DMS53 (cell line): ENCODE measurements at places on chromosomes 6 and 20.

DNA sequence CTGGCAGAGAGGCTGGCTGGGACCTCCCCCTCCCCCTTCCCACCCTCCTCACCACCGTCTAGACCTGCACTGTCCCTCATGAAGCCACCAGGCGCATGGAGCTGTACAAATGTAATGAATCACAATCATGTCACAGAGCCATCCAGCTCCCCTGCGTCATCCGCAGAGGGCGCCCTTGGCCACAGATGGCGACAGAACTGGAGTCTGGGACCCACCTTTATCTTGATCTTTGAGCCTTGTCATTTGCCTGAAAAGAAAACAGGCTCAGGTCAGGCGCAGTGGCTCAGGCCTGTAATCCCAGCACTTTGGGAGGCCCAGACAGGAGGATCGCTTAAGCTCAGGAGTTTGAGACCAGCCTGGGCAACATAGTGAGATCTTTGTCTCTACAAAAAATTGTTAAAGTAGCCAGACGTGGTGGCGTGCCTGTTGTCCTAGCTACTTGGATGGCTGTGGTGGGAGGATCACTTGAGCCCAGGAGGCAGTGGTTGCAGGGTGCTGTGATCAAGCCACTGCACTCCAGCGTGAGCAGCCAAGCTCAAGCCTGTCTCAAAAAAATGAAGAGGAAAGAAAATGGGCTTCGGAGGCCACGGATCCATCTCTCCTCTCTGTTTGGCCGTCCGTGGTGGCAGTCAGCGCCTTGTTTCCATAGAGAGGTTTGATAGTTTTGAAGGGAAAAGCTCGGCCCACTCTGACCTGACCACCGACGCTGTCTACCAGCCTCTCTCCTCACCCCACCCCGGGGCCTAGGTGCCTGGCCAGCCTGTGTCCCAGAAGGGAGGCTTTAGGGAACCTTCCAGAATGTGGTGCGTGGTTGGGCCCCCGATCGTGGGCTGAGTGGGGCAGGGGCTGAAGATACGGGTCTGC is 6.2 kb downstream of the COL9A3 start:
- peak; percentile 92 for DNase-seq

- no peak for DNase-seq
Measured at GRCh38 chr6:82142524-82142923, 105.0 kb downstream of the IBTK start.

- no peak for DNase-seq
Measured at GRCh38 chr20:37943033-37943432, 40.1 kb downstream of the VSTM2L start.

DNA sequence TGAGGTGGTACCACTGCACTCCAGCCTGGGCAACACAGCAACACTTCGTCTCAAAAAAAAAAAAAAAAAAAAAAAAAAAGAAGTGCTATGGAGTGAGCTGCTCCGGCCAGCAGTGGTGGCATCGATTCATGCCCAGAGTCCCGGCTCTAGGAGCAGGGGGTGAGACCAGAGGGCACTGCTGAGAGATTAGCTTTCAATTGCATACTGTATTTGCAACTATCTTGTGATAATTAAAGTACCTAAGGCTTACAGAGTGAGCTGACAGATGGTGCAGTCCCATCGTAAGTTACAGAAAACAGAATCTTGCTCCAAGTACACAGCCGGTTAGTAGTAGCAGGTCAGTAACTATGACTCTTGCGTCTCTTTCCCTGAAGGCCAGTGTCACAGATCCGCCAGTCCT is 31.5 kb downstream of the TMEM14B start:
- no peak for DNase-seq

GRCh38 chr6:135329851-135330803 is 149.0 kb downstream of the MYB start:
- DNase-seq, result no peak

DNA sequence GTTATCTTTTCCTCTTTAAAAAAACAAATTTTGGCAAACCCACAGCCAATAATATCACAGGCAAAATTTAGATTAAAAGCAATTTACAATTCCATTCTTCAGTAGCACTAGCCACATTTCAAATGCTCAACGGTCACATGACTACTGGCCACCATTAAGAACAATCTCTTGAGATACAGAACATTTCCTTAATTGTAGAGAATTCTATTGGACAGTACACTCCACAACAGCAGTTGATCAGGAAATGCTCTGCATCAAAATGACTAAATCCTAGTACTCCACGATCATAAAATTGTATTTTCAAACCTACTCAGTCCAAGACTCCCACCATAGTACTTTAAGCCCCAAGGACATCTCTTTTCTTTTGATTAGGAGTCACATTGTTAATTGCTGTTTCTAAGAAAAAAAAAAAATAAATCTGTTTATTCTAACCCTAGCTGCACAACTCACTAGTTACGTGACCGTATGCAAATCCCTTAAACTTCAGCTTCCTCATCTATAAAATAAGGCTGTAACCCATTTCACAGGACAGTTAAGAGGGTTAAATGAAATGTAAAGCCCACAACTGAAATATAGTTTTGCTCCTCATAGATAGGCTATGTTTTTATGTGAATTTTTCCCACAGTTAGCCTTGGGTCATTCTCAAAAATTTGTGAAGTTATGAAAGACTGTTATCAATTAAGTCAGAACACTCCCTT is 9.8 kb downstream of the C6orf62 start:
- DNase-seq, result no peak

DNA sequence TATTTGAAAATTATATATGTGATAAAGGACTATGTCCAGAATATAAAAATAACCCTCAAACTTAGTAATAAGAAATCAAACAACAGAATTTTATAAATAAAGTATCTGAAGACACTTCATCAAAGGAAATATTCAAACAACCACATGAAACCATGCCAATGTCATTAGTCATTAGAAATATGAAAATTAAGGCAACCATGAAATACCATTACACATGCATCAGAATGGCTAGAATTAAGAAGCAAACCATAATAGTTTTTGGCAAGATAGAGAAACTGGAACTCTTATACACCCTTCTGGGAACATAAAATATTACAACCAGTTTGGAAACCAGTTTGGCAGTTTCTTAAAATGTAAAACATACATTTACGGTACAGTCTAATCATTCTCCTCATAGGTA is 137.2 kb upstream of the ADGRB3 start:
- no peak for DNase-seq

GRCh38 chr6:169829786-169830185 is 78.4 kb downstream of the ERMARD start:
- peak; percentile 26 for DNase-seq

DNA sequence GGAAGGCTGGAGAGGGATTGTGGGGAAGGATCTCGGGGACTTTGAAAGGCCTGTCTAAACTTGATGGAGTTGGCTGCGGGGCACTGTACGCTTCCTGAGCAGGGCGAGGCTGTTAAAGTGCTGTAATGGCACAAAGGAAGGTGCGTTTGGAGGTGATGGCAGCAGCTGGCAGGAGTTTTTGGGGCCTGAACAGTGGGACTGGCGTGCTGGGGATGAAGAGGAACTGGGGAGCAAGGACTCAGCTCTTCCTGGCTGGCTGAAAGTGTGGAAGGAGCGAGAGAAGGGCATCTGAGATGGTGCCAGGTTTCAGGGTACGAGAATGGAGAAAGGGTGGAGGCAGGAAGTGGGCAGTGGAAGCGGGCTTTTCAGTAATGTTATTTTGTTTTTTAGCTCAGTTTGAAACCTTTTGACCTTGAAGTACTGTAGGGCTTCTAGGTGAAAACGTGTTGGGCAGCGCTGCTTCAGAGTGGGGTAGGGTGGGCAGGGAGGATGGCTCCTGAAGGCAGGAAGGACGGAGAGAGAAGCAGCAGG is 8.0 kb downstream of the TMEM181 start:
- no peak for DNase-seq

DNA sequence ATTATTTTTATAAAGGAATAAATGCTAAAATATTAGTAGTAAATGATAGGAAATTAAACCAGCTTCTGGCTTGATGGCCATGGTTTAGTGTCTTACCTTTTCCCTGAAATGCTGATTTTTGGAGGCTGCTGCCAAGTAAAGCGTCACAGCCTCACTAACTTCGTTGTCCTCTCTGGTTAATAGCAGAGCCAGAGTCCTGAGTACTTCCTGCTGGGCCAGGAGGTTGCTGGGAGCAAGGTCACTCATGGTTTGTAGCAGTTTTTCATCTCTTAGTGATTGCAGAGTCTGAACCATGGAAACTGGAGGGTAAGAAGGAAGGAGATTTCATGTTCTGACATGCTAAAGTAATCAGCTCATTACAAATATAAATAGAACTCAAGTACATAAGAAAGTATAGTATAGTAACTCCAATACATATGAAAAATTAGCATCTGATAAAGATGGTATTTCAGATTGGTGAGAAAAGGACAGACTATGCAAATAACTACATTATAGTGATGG is 26.5 kb upstream of the ARMH2 start:
- DNase-seq, result no peak

- no peak for DNase-seq
Measured at GRCh38 chr20:9110365-9110764, 41.5 kb downstream of the PLCB4 start.

DNA sequence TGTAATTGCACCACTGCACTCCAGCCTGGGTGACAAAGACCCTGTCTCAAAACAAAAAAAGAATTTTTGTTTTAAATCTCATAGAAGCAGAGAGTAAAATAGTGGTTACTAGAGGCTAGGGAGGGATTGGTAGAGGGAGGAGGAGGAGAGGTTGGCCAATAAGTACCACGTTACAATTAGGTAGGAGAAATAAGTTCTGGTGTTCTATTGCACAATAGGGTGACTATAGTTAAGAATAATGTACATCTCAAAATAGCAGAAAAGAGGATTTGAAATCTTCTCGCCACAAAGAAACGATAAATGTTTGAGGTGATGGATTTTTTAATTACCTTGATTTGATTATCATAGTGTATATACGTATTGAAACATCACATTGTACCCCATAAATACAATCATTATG is 27.1 kb upstream of the TOP1 start:
- DNase-seq, result no peak

DNA sequence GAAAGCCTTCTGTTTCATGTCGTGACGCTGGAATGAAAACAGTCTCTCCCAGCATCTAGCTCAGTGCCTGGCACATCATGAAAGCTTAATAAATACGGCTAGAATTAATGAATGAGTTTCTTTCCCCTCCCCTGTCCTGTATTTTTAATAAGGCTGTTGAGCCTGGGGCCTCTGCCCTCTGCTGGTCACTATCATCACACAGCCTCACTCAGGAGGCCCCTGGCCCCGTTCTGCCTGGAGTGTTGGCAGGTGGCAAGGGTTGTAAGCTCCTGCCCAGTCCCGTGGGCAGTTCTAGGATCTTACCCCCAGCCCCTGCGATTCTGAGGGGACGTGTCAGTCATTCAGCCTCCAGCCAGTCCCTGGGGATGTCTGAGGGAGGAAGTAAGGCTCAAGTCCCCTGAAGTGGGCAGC is 41.4 kb downstream of the PHACTR3 start:
- DNase-seq, result peak; percentile 9

DNA sequence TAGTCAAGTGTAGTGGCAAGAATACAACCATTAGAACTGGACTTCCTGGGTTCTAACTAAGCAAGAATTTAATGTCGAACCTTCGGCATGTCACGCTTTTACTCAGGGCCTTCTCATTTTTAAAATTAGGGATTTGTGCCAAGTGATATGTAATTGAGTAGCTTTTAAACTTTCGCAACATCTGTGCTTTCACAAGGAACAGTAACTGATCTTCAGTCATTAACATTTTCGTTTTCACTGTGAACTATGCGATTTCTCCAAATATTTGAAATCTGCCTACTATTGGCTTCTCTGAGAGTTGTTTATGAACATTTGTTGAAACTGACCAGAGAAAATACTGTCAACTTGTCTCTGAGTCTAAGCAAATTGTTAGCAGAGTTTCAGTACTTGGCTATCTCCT is 27.6 kb downstream of the GRM1 start:
- DNase-seq, result no peak

GRCh38 chr6:13813621-13814175 is 659 bp downstream of the MCUR1 start:
- peak; percentile 90 for DNase-seq

- no peak for DNase-seq
Measured at GRCh38 chr6:53982366-53983050, 128.7 kb upstream of the MLIP start.

- DNase-seq, result peak; percentile 33
Measured at GRCh38 chr6:19723545-19723944, 113.6 kb upstream of the ID4 start.

DNA sequence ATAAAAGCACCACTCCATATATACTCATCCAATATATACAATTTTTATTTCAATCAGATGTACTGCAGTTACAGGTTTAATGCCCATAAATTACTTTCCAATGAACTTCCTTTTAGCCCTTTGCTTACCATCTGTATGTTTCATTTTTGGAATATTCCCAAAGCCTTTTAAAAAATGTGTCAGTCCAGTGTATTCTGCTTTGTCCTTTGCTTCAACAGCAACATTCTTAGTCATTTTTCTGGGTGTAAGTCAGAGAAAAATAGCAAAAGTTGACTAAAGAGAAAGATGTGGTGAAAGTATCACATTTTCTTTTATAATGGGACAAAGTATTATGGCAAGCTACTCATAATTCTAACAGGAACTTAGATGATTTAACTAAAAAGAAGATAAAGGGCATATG is 15.2 kb downstream of the DSE start:
- DNase-seq, result no peak

DNA sequence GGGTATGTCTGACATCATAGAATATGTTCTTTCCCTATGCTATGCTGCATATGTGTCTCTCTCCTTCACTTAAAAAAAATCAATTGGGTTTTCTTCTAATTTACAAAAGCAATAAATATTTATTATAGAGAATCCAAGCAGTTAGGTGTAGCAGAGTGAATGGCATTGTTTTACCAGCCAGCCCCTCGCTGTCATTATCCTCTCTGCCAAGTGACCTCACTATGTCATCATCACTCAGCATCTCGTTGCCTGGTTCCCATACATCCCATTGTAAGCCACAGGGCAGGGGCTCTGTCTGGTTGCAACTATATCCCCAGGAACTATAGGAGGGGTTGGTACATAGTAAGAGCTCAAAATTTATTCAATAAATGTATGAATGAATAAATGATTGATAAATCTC is 31.3 kb downstream of the KIAA0319 start:
- no peak for DNase-seq

- peak; percentile 71 for DNase-seq
Measured at GRCh38 chr6:81751388-81752083, 945 bp downstream of the TENT5A start.

GRCh38 chr20:25281541-25281991 is 33.7 kb downstream of the PYGB start:
- peak; percentile 94 for DNase-seq

GRCh38 chr6:15322781-15323536 is 77.1 kb downstream of the JARID2 start:
- DNase-seq, result peak; percentile 23

DNA sequence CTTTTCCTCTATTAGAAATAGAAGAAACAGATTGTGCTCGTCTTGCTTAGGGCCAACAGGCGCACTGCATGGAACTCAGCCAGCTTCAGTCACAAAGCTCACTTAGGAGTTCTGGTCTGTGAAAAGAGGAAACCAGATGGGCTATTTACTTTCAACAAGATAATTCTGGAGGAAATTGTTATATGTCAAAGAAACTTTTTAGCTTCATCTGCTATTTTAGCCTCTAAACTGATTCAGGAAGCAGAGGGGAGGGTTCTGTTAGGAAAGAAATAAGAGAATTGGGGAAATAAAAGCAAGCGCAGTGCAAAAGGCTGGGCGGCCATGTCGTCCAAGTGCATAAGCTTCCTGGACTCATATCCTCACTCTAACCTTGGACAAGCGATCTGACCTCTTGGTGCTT is 21.3 kb downstream of the PRKN start:
- DNase-seq, result no peak

GRCh38 chr6:32814145-32814544 is 2.7 kb downstream of the HLA-DOB start:
- no peak for DNase-seq

GRCh38 chr6:33467091-33467490 is 12.7 kb downstream of the ZBTB9 start:
- no peak for DNase-seq
